ENCODE measurements at places on chromosomes 1 and 21.

DNA sequence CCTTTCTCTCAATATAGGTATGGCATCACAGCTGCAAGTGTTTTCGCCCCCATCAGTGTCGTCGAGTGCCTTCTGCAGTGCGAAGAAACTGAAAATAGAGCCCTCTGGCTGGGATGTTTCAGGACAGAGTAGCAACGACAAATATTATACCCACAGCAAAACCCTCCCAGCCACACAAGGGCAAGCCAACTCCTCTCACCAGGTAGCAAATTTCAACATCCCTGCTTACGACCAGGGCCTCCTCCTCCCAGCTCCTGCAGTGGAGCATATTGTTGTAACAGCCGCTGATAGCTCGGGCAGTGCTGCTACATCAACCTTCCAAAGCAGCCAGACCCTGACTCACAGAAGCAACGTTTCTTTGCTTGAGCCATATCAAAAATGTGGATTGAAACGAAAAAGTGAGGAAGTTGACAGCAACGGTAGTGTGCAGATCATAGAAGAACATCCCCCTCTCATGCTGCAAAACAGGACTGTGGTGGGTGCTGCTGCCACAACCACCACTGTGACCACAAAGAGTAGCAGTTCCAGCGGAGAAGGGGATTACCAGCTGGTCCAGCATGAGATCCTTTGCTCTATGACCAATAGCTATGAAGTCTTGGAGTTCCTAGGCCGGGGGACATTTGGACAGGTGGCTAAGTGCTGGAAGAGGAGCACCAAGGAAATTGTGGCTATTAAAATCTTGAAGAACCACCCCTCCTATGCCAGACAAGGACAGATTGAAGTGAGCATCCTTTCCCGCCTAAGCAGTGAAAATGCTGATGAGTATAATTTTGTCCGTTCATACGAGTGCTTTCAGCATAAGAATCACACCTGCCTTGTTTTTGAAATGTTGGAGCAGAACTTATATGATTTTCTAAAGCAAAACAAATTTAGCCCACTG is 11.5 kb downstream of the HIPK1 start:
- H3K4me1 ChIP-seq = peaks cover 5% of the 10 kb centered on the region
- H3K4me3 ChIP-seq = no peak overlapping the region
- H3K36me3 ChIP-seq = peaks cover 7% of the 10 kb centered on the region
- H3K27ac ChIP-seq = no peak overlapping the region
- no peaks in the 10 kb centered on the region for H3K27me3 ChIP-seq
- DNase-seq = no peak

DNA sequence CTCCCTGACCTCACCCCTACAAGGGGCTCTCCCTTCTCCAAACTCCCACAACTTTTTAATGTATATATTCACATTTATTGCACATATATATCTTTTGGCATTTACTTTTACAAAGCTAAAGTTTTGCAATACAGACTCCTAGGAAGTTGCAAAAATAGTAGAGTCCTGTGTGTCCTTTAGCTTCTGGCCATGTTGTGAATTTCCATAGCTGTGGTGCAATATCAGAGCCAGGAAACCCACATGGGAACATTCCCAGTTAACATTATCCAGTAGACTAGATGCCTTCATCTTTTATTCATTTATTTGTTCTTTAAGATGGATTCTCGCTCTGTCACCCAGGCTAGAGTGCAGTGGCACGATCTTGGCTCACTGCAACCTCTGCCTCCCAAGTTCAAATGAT is 343.0 kb downstream of the PCP4 start:
- H3K36me3 ChIP-seq = no peaks in the 10 kb centered on the region
- no peaks in the 10 kb centered on the region for H3K4me1 ChIP-seq
- DNase-seq = no peak
- no peaks in the 10 kb centered on the region for H3K27me3 ChIP-seq
- H3K27ac ChIP-seq = no peak overlapping the region

DNA sequence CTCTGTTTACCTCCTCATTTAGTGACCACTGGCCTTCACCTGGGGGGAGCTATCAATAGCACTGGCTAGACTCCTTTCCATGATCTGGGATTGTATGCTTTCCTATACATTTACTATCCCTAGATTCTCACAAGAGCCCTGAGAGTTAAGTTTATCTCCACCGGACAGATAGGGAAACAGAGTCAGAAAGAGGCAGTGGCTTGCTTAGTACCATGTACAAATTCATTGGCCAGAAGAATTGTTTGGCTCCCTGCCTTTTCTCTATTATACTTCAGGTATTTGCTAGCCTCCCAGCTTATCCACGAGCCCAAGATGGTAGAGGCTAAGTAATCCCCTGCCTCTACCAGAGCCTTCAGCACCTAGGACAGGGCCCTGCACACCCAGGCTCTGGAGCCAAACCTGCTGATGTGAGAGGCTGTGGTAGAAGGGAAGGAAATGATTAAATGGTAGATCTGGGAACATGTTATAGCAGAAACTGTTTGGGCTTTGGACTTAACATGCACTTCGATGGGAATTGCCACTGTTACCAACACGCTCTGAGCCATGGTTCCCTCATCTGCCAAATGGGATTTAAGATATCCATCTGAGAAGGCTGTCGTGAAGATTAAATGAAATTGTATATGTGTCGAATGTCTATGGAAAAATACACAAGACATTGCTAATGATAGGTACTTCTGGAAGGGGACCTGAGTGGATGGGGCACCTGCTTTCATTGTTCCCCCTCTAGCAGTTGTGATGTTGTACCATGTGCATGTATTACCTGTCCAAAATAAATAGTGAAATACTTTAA is 3.1 kb upstream of the BLACAT1 start:
- peaks cover 13% of the 10 kb centered on the region for H3K4me1 ChIP-seq
- peaks cover 16% of the 10 kb centered on the region for H3K27me3 ChIP-seq
- no peak overlapping the region for H3K4me3 ChIP-seq
- no peak overlapping the region for H3K27ac ChIP-seq
- DNase-seq = no peak
- H3K36me3 ChIP-seq = no peaks in the 10 kb centered on the region

DNA sequence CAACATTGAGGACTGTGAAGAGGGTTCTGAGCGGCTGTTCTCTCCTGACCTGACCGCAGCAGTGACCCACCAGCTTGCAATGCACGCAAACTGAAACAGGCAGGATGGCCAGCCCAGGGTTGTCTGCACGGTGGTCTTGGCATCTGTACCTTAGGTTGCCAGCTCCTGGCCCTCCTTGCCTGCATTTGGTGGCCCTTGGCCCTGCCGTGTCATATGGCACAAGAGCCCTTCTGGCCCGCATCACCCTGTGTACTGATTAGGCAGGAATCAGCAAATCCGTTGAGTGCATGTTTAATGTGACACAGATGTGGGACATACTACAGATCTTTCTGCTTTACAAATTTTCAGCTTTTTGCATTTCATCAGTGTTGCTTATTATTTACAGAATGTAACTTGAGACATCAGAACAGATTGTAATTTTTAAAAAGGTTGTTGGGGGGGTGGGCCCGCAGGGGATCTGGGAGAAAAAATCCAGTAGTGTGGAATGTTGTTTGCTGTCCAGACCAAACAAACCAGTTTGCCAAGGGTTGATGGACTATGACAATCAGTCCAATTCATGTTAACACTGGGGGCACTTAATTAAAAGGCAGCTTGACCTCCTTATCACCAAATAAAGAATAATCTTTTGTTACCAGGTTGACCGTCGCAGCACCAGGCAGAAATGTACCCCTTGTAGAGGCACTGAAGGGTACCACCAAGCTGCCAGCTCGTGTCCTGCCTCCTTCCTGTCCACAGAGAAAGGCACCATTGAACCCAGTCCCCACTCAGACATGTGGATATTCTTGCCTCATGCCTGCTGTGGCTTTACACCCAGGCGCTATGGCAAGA is 132.6 kb downstream of the DHRS3 start:
- H3K4me1 ChIP-seq = peaks cover 60% of the 10 kb centered on the region
- H3K36me3 ChIP-seq = no peaks in the 10 kb centered on the region
- H3K27ac ChIP-seq = no peak overlapping the region
- H3K4me3 ChIP-seq = no peak overlapping the region
- DNase-seq = no peak

GRCh38 chr1:230356869-230357794 is 69.0 kb downstream of the PGBD5 start:
- no peak overlapping the region for H3K27ac ChIP-seq
- H3K27me3 ChIP-seq = no peaks in the 10 kb centered on the region
- no peak overlapping the region for H3K4me3 ChIP-seq

- no peak for DNase-seq
- no peak overlapping the region for H3K27ac ChIP-seq
- H3K4me1 ChIP-seq = peaks cover 2% of the 10 kb centered on the region
- no peaks in the 10 kb centered on the region for H3K27me3 ChIP-seq
- no peaks in the 10 kb centered on the region for H3K36me3 ChIP-seq
These were observed 141.5 kb downstream of the PAPPA2 start for GRCh38 chr1:176604461-176604860.

DNA sequence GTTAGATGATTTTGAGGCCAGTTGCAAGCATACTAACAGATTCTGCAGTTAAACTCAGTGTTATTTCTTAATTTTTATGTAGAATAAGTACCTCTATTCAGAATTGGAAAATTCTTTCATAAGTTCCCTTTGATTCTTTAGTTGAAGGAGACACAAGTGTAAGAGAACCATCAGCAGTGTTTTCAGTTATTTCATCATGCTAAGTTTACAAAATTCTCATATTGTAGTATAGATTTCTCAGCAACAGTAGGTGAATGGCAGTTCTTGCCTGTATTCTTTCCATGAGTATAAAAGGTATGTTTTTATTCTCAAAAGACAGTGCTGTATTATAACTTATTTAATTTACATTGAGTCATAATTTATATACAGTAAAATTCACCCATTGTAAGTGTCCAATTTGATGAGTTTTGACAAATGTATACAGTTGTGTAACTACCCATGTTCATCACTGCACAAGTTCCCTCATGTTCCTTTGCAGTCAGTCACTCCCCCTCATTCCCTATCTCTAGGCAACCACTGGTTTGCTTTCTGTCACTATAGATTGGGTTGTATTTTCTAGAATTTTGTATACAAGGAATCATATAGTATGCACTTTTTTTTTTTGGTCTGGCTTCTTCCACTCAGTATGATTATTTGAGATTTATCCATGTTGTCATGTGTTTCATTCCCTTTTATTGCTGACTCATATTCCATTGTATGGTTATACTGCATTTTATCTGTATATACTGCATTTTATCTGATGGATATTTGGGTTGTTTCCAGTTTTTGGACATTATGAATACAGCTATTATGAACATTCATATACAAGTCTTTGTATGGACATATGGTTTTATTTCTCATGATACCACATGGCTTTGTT is 3.9 kb downstream of the RPS6KC1 start:
- no peak for DNase-seq
- peaks cover 13% of the 10 kb centered on the region for H3K4me1 ChIP-seq
- H3K27ac ChIP-seq = no peak overlapping the region
- H3K4me3 ChIP-seq = no peak overlapping the region

GRCh38 chr1:198686069-198686728 is 47.4 kb downstream of the PTPRC start:
- no peak overlapping the region for H3K4me3 ChIP-seq
- H3K36me3 ChIP-seq = no peaks in the 10 kb centered on the region
- no peak overlapping the region for H3K27ac ChIP-seq
- no peaks in the 10 kb centered on the region for H3K27me3 ChIP-seq
- DNase-seq = no peak

DNA sequence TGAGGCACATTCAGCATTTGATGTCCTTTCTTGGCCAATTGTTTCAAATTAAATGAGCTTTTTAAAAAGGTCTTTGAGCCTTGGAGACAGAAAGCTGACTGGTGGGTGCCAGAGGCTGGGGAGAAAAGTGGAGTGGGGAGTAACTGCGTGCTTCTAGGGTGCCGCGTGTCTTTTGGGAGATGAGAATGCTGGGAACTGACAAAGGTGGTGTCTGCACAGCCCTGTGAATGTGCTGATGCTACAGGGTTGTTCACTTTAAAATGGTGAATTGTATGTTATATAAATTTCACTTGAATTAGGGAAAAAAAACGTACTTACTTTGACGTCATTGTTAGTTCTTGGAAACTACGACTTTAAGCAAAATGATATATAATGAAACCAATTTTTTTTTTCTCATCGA is 8.1 kb upstream of the TFF1 start:
- no peak overlapping the region for H3K4me3 ChIP-seq
- DNase-seq = no peak
- no peak overlapping the region for H3K27ac ChIP-seq
- H3K27me3 ChIP-seq = no peaks in the 10 kb centered on the region
- no peaks in the 10 kb centered on the region for H3K36me3 ChIP-seq

DNA sequence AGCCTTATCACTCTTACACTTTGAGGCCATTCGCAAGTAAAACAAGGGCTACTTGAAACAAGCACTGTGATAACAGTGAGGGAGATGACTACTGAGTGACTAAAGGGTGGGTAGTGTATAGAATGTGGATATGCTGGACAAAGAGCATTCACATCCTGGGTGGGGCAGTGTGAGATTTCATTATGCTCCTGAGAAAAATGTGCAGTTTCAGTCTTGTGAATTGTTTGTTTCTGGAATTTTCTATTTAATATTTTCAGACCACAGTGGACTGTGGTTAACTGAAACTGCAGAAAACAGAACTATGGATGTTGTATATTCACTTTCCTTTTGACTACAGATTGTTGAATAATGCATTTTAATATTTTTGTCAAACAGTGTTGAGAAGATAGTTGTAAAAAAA is 25.1 kb upstream of the B3GALT2 start:
- no peak overlapping the region for H3K4me3 ChIP-seq
- H3K27ac ChIP-seq = no peak overlapping the region
- H3K4me1 ChIP-seq = no peaks in the 10 kb centered on the region
- H3K27me3 ChIP-seq = no peaks in the 10 kb centered on the region
- DNase-seq = no peak
- peaks cover 7% of the 10 kb centered on the region for H3K36me3 ChIP-seq

GRCh38 chr1:161772397-161772796 is 6.3 kb downstream of the ATF6 start:
- H3K27me3 ChIP-seq = no peaks in the 10 kb centered on the region
- no peaks in the 10 kb centered on the region for H3K36me3 ChIP-seq
- H3K27ac ChIP-seq = peak overlapping the region; percentile 13
- no peak for DNase-seq

- peaks cover 40% of the 10 kb centered on the region for H3K36me3 ChIP-seq
- H3K27me3 ChIP-seq = no peaks in the 10 kb centered on the region
- DNase-seq = no peak
- H3K4me1 ChIP-seq = peaks cover 34% of the 10 kb centered on the region
- no peak overlapping the region for H3K4me3 ChIP-seq
These were observed 7.7 kb downstream of the ENSA start for GRCh38 chr1:150621497-150622302.

DNA sequence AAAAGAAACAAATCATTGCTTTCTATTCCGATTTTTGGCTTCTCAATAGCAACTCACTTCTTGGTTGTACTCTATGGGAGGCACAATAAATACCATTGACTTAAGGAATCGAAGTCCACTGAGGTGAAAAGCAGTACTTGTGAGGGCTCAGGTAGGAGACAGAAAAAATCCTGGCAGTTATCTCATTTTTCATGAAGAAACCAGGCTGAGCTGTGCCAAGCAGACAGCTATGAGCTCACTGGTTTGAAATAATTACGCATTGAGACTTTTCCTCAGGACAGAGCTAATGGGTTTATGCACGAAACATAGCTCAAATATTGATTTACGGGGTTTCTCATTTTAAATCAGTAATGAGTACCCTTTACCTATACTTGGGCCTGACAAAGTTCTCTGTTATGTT is 18.5 kb downstream of the COLGALT2 start:
- no peaks in the 10 kb centered on the region for H3K4me1 ChIP-seq
- DNase-seq = no peak
- no peaks in the 10 kb centered on the region for H3K36me3 ChIP-seq
- no peaks in the 10 kb centered on the region for H3K27me3 ChIP-seq

Data from thoracic aorta (tissue), 2 donors.